Activated T-helper 1 cell treated with Interleukin-2 at 50 U/mL for 16 hours (primary cell): ENCODE measurements at places on chromosomes 5 and 9.

- DNase-seq: no peak
These were observed 7.3 kb downstream of the SRFBP1 start for GRCh38 chr5:121968910-121969607.

- no peak for DNase-seq
These were observed 104.4 kb downstream of the ARHGAP26 start for GRCh38 chr5:142874540-142874939.

DNA sequence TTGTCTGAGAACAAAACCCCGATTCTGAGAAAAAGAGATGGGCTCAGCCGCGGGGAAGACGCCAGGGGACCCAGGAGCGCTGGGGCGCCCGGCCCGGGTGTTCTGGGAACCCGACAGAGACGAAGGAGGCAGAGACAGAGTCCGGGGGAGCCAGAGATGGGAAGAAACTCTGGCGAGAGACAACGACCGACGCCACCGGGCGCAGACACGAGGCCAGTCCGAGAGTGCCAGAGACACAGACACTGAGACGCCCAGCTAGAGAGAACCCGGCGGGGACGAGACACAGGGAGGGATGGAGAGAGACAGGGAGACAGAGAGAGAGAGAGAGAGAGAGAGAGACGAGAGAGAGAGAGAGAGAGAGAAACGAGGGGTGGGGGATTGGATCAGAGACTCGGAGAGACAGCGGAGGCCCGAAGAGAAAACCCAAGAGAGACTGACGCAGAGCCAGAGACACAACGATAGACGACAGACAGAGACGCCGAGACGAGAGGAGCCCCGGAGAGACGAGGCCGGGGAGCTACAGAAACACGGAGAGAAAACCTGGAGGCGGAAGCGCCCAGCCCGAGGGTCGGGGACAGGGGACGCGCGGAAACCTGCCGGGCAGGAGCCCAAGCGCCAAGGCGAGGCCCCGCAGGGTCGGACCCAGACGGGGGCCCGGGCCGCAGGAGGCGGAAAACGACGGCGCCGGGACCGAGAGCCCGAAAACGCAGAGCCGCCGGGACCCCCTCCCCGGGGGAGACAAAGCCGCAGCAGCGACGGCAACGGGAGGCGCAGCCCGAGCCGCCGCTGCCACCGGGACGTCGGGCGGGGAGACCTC, 3.3 kb downstream of the NR5A1 start:
- DNase-seq: no peak

GRCh38 chr5:98804066-98804465, 30.6 kb downstream of the RGMB start:
- no peak for DNase-seq
